ENCODE measurements at places on chromosomes 2 and 18. TPM values are rescaled to one million over a fixed set of nuclear protein-coding genes. Genes with fewer than 3 reads are reported as not detected.

Gene NR4A2
- 9.3 TPM for total RNA-seq

Gene RIF1
- total RNA-seq, result 59.2 TPM

Gene THUMPD2
- 11.5 TPM for total RNA-seq

Gene LOXHD1
- 0.05 TPM for total RNA-seq

Gene CRYGC
- total RNA-seq, result not detected

Gene SLC9A2
- total RNA-seq, result not detected

Data from activated CD4-positive, alpha-beta memory T cell treated with anti-CD3 and anti-CD28 coated beads for 36 hours (primary cell).